ENCODE measurements at places on chromosomes 7 and 10.

DNA sequence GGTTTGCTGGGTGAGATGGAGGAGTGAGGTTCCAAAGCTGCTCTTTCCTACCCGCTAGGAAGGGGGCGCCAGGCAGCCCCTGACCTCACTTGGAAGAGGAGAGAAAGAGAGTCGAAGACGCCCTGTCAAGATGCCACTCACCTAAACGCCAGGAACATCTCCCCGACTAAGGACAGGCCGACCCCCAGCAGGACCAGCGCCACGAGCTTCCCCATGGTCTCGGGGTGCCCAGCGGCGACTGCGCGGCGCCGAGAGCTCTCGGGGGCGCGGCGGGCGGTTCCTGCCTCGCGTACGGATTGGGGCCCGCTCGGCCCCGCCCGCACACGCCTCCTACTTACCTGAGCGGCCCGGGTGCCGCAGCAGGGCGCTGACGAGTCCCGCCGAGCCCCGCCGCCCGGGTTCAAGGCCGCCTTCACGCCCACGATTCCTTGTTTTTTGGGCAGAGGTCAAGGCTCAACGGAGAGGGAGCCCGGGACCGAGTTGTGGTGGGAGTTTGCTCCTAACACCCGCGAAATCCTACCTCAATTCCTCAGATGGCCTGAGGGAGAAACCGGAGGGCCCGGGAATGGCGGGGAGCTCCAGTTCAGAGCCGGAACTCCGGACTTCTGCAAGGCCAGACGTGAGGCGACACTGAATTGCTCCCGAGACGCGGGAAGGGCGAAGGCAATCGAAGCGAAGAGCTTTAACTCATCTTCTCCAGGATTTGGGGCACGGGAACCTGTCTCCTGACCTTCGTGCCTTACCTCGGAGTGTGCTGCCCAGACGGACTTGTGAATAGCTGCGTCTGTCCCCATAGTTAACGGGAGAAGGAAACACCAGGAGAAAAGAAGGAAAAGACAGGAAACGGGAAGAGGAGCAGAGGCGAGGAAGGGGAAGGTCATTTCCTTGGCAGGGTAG, at the start of gene PON3:
TSS of gene PON3 (minus strand) at position 240 of the 897 bp plus-strand sequence. CDS start at position 215, 25 bp downstream.
- DNase-seq, result no peak

DNA sequence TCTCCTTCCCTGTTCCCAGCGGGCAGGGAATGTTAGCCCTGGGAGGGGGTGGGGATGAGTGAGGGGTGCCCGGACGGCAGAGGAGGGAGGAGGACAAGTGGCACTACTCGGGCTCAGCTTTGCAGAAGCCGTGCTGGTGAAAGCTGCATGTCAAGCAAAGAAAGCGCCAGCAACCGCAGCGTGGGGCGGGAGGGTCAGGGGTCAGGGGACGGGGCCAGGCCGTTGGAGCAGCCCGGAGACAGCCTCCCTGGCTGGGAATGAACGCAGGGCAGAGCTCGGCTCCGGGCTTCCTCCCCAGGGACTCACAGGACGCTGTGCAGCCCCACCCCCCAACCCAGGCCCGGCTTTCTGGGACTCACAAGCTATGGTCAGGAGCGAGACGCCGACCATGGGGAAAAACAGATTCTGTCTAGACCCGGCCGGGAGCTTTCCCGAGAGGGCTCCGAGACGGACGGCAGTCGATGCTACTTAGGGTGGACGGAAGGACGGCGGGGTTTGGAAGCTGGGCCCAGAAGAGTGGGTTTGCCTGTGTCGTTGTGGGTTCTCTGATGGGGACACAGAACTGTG, 113.4 kb downstream of the VIPR2 start:
- DNase-seq, result no peak

DNA sequence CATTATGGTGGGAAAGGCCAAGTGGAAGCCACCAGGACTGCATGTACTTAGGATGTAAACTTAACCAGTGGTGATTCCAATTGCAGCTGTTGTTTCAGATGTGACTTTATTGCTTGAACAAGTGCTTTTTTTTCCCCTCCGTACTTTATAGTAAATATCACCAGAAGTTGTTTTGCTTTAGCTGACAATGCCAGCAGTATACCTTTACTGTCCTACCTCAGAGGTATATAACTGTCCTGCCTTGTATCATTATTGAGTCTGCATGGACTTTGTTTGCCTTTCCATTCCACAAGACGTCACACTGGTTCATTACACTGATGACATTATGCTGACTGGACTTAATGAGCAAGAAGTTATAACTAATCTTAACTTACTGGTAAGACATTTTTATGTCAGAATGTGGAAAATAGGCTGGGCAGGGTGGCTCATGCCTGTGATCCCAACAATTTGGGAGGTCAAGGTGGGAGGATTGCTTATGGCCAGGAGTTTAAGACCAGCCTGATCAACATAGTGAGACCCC, 77.1 kb upstream of the RAB18 start:
- no peak for DNase-seq

DNA sequence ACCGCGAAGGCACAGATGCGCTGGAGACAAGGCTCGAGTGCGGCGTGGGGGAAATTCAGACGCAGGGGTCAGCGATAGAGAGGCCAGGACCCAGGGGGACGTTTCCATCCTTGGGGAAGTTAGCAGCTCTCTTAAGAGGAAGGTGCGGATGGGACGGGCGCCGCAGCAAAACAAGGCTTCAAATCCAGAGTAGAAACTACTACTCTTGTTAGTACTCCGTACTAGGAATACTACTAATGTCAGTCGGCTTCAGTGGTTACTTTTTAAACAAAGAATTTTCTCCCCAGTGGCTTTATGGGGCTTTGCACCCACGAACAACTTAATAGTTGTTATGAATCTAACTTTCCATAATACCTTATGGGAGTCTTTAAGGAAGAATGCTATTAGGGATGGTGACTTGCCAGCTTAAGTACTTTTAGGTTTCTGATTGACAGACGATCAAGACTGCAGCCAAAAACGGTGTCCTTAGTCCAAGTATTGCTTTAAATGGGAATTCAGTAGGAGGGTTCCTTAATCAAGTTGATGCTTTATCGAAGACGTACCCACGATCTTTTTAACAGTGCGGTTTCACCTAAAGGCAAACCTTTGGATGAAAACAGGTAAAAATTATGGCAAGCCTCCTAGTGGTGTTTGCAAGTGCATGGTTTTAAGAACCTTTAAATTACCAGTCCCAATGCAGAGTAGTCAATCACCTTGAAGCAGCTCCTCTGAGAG, 812 bp upstream of the IDE start:
- peak; percentile 49 for DNase-seq

DNA sequence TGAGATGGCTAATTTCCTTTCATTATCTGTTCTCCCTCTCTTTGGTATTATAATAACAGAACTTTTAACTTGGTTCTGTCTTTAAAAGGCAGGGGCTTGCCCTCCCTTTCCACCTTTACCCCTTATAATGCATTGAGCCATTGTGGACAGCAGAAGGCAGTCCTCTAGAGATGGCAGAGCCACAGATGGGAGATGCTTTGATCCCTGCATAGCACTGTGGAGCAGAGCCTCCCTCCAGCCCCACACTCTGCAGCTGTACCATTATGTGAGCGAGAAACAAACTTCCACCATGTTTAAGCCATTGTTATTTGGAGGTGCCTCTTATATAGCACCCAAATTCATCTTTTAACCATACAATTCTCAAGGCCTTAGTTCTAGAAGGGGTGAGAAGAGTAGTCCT, 78.4 kb downstream of the SEC23IP start:
- no peak for DNase-seq

DNA sequence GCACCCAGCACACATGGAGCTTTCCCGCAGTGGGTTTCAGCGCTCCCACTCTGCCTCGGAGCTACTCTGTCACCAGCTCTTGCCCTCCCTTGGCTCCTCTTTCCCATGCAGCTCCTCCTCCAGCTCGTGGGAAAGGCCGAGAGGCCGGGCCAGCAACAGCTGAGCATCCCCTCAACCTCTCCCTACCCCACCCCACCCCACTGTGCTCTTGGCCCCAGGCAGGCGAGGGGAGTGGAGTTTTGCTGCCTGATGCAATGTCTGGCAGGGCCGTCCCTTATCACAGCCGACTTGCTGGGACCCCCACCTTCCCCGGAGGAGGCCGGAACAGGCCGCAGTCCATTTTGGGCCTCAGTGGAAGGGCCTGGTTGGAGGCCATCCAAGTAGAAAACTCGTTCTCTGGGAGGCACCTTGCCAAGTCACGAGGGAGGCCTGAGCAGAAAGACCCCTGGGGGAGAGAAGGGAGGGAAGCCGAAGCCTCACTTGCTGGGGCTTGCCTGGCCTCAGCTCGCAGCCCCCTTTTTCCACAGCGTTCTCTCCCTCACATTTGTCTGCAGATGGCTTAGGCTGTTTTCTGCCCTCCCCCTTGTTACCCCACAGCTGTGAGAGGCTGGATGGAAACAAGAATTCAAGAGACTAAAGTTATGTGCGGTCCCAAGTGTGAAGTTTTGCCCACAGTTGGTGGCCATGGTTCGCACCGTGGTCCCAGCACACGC, 35.3 kb downstream of the CHST3 start:
- DNase-seq, result peak; percentile 78

DNA sequence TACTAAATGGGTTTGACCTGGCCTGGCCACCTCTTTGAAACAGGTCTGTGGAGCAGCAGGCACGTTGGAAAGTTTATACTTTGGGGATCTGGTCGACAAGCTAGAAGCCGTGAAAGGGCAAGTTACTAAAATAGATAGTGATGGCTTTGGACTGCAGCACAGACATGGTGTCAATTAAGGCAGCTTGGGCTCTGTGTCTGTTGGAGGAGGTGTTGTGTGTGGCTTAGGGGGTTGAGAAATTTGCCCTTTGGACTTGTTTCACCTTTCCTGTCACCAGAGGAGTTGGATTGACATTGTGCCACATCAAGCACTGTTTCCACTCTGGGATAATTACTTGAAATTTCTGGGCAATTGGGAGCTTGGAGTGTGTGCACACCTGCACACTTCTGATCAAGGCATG, 251.8 kb upstream of the MKI67 start:
- no peak for DNase-seq

GRCh38 chr7:88346357-88346756, 39.7 kb upstream of the STEAP4 start:
- DNase-seq, result no peak

GRCh38 chr7:75054744-75055143, 18.9 kb downstream of the RCC1L start:
- DNase-seq, result peak; percentile 86

GRCh38 chr10:16909271-16909767, 92.1 kb upstream of the RSU1 start:
- DNase-seq, result peak; percentile 93

GRCh38 chr7:47317487-47317886, 264.4 kb downstream of the TNS3 start:
- no peak for DNase-seq

DNA sequence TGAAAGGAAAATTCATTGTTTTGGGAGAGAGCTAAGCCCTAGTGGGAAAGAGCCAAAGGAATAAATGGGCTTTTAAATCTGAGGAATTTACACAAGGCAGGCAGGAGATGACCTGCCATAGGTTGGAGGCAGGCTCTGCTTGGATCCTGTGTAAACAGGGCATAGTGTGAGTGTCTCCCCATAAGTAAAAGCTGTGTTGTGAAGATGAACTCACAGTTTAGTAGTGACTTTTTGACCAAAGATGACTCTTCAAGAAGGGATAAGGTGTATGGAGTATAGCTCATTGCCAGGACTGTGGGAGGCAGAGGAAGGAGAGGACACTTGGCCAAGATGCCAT, 63.2 kb downstream of the KAT6B start:
- DNase-seq, result no peak

GRCh38 chr7:158190756-158191155, 396.9 kb downstream of the PTPRN2 start:
- DNase-seq, result no peak

- DNase-seq, result no peak
Measured at GRCh38 chr7:25989140-25989705, 162.8 kb upstream of the NFE2L3 start.

GRCh38 chr7:101602484-101603241, 26.4 kb downstream of the MYL10 start:
- DNase-seq, result peak; percentile 68

- DNase-seq, result no peak
Measured at GRCh38 chr10:96310321-96310669, 6.1 kb downstream of the DNTT start.

GRCh38 chr10:66934711-66935110, 8.9 kb downstream of the LRRTM3 start:
- DNase-seq, result no peak

DNA sequence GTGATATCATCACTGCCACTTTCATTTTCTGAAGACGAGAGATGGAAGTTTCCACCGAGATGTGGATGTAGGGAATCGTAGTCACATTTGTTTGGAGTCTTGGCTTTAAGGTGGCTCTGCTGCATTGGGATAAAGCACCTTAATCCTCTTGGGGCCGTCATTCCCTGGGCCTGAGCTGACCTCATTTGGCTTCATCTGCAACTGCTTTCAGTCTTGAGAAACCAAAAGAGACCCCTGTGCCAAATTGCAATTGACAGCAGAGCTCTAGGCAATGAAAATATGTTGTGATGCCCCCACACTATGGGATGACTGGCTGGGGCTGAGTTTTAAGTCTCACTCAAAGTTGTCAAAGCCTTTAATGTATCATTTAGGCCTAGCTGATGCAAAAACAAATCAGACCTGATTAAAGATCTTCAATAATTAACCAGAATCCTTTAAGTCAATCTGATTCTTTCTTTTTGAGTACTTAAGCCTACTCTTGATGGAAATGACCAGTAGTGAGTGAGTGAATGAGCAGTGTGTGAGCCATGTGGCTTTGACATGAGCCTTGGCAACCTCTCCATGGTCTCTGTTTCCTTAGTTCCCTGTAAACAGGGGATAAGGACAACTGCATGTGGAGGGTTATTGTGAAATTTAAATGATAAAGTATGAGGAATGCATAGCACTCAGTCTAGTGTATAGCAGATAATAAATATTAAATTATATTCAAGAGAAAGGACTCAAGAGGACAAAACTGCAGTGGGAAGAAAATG, 155.0 kb downstream of the BMPER start:
- DNase-seq, result peak; percentile 63

DNA sequence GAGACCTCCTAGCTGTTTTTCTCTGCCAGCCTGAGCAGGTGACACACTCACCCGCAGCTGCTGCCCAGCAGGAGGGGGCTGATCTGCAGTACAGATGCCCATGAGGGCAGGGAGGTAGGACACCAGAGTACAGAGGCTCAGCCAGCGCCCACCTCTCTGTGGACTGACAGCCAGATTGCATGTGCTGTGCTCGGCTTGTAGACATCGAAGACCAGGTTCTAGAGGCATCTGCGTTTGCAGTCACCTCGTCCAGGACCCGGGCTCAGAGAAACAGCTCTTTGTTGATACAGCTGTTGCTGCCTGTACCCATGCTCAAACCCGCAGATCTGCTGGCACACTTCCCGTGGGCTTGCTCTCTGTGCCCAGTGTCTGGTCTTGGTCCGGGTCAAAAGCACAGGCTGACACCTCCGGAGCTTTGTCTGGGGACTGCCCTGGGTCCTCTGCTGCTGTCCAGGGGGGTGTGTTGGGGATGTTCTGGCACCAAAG, 224.7 kb downstream of the GLRX3 start:
- DNase-seq, result no peak

DNA sequence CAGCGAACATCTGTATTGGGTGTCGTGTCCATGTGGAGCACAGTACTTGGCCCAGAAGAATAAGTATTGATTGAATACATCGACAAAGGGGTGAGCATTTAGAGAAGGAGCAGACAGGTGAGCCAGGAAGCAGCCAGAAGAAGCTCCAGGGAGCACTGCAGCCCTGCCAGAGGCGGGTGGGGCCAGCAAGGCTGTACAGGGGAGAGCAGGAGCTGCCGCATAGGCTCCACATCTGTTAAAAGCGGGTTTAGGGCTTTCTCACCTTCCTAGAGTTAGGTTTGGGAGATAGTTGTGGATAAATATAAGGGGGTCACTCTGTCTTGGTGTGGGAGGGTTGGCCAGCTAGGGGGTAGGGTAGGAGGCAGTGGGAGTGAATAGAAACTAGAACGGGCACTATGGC, 1.3 kb upstream of the CPA1 start:
- DNase-seq, result no peak
